Activated CD4-positive, alpha-beta memory T cell treated with anti-CD3 and anti-CD28 coated beads for 36 hours (primary cell): ENCODE measurements at places on chromosomes 5 and 9. TPM values are rescaled to one million over a fixed set of nuclear protein-coding genes. Genes with fewer than 3 reads are reported as not detected.

NPDC1 gene
- total RNA-seq: 36.0 TPM

GAS1 gene
- 0.31 TPM for total RNA-seq

TXNDC8 gene
- total RNA-seq: not detected

TMEM267 gene
- 17.6 TPM for total RNA-seq
